ENCODE measurements at places on chromosomes 16 and 17.

DNA sequence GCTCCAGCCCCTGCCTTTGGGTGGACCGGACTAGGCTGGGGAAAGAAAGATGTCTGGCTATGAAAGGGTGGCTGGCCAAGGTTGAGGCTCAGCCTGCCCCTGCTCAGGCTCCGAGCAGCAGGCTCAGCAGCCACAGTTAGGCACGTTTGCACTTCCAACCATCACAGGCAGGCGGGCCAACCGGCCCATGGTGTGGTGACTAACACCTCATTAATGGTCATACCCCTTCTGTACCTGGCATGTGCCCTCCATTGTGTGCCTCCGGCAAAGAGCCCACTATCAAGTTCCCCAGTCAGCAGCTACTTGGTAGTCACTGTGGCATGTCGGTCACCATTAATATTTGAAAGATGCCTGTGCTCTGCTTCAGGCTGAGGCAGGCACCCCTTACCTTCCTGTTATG lies 6.7 kb downstream of the TBC1D24 start:
- no peak for DNase-seq

DNA sequence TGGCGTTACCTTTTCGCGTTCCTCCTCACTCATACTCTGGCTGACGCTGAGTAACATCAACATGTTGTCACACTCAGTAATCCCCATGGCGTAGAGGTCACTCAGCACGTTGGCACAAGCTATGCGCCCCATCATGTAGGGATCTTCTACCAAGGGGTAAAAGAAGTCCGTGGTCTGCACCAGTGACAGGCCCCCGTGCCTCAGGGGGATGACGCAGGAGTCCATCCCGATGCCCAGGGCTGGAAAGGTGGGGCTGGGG lies 596 bp downstream of the SEPHS2 start:
- DNase-seq = no peak

DNA sequence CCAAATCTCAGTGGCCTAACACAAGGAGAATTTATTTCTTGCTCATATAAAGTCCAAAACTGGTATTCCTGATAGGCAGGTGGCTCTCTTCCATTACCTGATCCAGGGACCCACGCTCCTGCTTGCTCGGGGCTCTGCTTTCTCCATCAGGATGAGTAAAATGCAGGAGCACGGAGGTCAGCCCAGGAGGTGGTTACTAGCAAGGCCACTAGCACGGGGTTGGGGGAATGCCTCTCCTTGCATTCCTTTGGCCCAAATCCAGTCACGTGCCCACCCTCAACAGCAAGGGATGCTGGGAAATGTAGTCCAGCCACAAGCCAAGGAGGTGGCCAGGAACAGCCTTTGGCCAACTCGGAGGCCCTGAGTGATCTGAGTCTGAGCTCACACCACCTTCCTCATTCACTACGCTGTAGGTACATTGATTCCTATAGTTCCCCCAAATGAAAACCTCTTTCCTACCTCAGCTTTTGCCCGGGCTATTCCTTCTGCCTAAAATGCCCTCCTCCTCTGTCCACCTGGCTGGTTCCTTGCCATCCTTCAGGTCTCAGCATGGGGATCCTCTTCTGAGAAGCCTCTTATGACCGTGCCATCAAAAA lies 38.3 kb upstream of the HAPSTR1 start:
- DNase-seq = peak; percentile 36

DNA sequence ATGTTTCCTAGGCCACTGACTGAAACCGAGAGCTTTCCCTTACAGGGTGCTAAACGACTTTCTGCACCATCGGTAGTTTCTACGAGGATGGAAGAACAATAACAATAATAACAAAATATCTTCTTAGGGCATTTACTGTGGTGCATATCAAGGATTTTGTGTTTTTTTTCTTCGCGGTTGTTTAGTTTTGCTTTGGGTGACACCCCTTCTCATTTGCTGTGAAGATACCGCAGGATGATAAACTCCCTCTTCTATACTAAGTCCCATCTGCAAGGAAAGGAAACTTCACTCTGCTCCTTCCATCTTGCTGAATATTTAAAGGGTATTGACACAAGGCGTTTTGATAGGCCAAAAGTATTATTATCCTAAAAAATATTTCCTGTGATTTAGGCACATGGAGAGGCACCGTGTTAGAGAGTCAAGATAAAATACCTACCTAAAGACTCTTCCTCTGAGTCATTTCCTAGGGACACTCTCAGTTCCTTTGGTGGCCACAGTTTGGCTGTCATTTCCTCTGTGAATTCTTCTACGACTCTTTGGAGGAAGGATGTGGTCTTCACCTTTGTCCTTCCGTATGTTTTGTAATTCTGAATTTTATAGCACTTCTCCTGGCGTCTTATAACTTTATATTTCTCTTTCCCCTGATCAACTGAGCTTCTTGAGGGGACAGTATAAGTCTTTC lies 318.8 kb downstream of the CDH13 start:
- DNase-seq = no peak

GRCh38 chr17:1557355-1558095 lies 5.1 kb downstream of the PITPNA start:
- no peak for DNase-seq

DNA sequence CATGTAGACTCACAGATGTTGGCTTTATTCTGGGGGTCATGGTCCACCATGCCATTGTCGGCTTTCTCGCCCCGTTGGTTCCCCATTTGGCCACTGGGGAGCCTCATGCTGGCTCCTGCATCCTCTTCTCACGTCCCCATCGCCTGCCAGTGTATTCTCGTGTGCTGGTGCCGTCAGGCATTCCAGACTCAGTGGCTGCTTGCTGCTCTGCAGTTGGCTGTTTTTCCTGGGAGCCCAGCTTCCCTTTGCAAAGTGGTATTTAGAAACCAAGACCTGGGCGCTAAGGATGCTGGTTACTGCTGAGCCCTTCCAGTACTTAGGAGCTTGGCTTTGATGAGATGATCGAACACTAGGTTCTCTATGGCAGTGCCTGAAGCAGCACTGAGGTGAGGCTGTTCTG lies 19.1 kb downstream of the CRAMP1 start:
- no peak for DNase-seq

Data from CD14-positive monocyte (primary cell).